ENCODE measurements at places on chromosomes 7 and 10.

GRCh38 chr10:78255796-78256638 is 222.4 kb downstream of the RPS24 start:
- no peak for DNase-seq

GRCh38 chr10:89224739-89225443 is 17.8 kb upstream of the CH25H start:
- DNase-seq, result no peak

DNA sequence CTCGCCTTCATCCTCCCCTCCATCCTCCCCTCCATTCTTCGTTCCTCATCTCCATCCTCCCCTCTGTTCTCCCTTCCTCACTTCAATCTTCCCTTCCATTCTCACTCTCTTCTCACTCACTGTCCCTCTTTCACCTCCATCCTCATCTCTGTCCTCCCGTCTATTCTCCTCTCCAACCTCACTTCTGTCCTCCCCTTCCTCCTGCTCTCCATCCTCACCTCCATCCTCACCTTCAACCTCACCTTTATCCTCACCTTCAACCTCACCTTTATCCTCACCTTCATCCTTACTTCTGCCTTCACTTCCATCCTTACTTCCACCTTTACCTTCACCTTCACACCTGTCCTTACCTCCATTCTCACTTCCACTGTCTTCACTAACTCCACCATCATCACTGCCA is 11.3 kb upstream of the RABGEF1 start:
- DNase-seq, result no peak

GRCh38 chr10:113992471-113993011 is 51.1 kb upstream of the ADRB1 start:
- no peak for DNase-seq

- no peak for DNase-seq
Measured at GRCh38 chr10:125521721-125522680, 161.0 kb downstream of the TEX36 start.

GRCh38 chr10:33136781-33137180 is 178.8 kb upstream of the ITGB1 start:
- DNase-seq, result no peak
